ENCODE measurements at places on chromosomes 3 and 15.

GRCh38 chr3:160981217-160981938, 123.8 kb downstream of the B3GALNT1 start:
- DNase-seq, result no peak

DNA sequence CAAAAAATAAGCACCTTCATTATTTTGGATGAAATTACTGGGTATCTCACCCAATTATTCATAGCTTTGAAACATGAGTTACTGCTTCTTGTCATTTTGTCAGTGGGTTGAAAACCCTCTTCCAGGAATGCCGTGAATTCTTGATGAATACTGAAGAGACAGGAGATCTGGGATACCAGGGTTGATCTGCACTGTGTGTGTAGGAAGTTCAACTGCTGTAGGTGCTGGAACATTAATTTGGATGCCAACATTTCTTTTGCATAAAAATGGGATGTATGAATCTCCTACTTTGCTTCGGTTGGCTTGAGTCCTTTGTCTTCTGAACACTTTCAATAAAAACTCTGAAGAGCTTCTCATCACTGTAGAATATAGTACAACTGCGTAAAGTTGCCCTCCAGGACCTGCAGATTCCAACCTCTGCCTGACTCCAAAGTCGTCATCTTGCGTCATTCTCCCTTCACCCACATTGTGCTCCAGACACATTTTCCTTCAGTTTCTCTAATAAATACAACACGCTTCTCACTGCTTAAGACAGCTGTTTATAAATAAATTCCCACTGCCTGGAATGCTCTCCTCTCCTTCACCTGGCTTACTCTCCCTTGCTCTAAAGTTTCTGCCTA, 312.7 kb upstream of the TGFBR2 start:
- no peak for DNase-seq

DNA sequence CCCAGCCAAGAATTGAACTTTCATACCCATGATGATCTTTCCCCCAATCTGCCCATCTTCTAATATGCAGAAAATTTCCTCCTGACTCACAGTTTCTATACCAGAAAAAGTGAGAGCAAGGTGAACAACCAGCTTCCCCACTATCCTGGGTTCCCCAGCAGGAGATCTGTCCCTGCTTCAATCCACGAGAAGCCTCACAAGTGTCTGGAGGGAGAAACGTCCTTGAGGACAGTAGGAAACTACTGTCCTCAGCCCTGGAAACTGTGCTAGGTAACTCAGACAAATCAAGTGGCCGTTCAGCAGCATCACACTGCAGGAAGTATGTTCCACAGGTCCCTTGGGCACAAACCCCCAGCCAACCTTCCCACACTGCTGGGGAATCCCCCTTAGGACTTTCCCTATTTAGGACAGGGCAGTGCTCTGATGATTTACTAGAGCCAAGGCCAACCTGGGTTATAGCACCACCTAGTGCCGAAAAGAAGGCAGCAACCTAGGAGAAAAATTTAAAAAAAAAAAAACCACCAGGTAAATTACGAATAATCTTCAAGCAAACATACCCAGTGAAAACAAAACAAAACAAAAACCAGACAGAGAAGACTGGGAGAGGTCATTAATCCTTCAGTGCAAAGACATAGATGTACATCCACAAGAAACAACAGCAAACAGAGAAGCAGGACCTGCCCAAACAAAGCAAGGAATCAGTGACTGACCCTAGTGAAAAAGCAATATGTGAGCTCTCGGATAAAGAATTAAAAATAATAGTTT, 36.0 kb downstream of the MORC1 start:
- no peak for DNase-seq

DNA sequence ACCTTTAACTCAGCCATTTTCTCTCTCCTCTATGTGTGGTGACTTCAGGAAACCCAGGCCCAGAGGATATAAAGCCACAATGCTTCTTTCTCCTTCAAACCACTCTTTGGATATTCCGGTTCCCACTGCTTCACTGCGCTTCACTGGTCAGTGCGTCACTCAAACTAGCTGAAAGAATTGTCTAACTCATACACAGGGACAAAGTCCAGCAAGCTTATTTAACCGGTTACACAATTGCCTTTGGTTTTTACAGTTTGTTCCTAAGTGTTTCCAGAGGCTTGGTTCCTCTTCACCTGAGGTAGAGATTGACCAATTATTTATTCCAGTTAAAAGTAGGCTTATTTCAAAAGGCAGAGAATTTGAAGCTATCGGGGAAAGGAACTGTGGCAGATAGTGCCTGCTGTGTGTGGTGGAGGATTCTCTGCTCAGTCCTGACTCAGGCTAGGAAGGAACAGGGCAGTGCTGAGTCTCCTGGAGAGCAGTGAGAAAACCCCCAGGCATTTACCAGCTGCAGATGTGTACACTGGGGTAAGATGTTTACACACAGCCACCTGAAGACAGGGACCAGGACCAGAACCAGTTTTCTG, at the start of gene HGD:
TSS of gene HGD (minus strand) at position 145 of the 587 bp plus-strand sequence. CDS start at position 17, 128 bp downstream.
- DNase-seq, result no peak

- no peak for DNase-seq
Observed at GRCh38 chr3:51549311-51549710, 10.8 kb downstream of the RAD54L2 start.

DNA sequence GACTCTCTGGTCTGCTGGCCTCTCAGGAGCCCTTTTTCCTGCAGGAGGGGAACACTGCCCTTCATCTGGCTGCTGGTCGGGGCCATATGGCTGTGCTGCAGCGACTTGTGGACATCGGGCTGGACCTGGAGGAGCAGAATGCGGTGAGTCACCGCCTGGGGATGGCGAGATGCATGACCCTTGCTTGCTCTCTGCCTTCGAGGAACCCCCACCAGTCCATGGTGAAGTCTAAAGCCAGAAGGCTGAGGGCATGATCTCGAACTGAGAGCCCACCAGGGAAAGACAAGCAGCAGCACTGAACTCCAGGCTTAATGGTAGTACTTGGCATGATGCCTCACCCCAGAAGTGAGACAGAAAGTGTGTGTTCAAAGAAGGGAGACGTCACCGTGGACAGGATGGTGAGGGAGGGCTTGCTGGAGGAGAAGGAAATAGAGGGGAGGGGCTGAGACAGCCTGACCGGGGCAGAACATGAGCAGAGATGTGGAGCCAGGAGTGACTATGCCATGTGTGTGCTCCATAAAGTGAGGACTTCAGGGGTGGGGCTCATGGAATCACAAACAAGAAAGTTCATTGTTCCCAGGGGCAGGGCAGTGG, 19.2 kb downstream of the ANKDD1A start:
- no peak for DNase-seq

- no peak for DNase-seq
Observed at GRCh38 chr3:3080309-3080708, 29.9 kb downstream of the IL5RA start.

GRCh38 chr3:191301017-191301416, 28.2 kb upstream of the CCDC50 start:
- DNase-seq, result no peak

DNA sequence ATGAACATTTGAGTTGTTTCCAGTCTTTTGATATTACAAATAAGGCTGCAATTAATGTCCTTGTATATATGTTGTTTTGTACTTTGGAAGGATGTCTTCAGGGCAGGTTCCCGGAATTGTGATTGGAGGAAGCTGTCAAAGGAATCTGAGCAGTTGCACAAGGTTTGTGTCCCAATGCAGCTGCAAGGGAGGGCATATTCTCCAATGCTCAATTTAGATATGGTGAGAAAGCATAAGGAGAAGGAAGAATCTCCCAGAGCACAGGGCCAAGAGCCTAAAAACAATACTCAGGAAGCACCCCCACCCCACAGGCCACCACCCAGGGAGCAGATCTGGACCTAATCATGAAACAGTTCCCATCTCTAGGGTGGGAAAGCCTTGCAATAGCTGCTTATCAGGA, 228.0 kb upstream of the LRRFIP2 start:
- no peak for DNase-seq

DNA sequence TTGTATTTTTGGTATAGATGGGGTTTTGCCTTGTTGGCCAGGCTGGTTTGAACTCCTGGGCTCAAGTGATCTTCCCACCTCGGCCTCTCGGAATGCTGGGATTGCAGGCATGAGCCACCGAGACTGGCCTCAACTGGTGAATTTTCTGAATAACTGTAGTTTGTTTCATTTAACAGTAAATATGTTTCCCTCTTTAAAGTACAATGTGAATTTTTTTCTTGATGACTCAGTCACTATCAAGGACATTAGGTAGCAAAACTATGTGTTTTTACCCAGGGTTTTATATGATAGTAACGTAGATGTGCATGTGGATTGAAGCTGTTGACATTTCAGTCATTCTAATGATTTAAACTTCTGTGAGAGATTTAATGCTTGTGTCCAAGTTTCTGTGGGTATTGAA, 40.2 kb upstream of the MAPKBP1 start:
- no peak for DNase-seq

Data from NCI-H1092 (cell line).